Peyer's patch (tissue), 4 donors: ENCODE measurements at places on chromosomes 6 and 20. TPM values are rescaled to one million over a fixed set of nuclear protein-coding genes. Genes with fewer than 3 reads are reported as not detected.

ASIP gene
- total RNA-seq: not detected

LAMA4 gene
- 29.4 TPM for total RNA-seq

- no peak for DNase-seq
Measured at GRCh38 chr20:37627060-37627766, 66.6 kb upstream of the CTNNBL1 start.

- no peak for DNase-seq
Measured at GRCh38 chr20:62310757-62311121, 7.9 kb downstream of the ADRM1 start.

GRCh38 chr20:53635221-53635620 is 41.6 kb upstream of the ZNF217 start:
- DNase-seq: no peak

GRCh38 chr20:51563486-51564332 is 21.2 kb upstream of the NFATC2 start:
- DNase-seq: no peak

DNA sequence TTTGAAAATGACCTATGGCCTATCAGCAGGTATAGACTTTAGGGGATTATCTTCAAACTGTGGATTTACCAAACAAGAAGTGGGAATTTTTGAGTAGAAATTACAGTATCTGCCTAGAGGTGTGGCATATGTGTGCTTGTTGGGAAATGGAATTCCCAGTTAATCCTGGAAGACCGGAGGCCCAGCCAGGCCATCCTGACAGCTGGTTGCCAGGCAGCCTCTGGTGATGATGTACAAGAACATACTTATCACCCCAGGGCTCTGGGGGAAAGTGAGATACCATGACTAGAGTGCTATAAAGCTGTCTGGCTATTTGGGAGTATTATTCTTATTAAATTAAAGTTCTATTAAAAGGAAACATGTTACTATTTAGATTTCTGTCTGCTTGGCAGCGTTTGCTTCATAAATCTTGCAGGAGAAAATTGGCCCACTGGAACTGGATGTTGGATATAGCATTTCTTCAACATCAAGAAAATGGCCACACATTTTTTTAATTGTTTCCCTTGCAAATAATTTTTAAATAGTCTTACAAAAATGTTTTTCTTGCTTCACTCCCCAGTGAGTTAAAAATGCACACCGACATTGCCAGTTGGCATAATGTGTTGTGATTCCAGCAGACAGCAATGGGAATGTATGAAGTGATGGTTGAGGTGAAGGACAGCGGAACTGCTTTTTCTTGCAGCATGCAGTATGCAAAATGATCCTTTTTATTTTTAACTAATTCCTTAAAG is 187.8 kb downstream of the MYLK4 start:
- DNase-seq: no peak

DNA sequence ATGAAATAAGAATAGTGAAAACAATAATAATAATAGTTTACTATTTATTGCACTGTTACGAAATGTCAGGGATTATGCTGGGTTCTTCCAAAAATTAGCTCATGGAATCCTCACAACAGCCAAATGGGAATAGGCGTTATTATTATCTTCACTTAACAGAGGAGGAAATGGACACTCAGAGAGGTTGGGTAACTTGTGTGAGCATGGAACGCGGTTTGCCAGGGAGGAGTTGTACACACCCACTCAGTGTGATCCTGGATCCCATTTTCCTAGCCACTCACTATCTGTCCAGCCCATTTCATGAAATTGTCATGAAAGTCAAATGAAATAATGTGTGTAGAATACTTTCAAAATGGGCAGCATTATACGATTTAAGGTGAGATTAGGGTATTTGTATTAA is 4.6 kb downstream of the NELFCD start:
- no peak for DNase-seq
